ENCODE measurements at places on chromosomes 2 and 18.

- no peak for DNase-seq
Measured at GRCh38 chr2:9736021-9736420, 105.2 kb upstream of the YWHAQ start.

- DNase-seq = no peak
Measured at GRCh38 chr18:10072671-10073175, 158.9 kb downstream of the VAPA start.

GRCh38 chr18:48785091-48785614, 165.6 kb downstream of the SMAD7 start:
- DNase-seq = no peak

DNA sequence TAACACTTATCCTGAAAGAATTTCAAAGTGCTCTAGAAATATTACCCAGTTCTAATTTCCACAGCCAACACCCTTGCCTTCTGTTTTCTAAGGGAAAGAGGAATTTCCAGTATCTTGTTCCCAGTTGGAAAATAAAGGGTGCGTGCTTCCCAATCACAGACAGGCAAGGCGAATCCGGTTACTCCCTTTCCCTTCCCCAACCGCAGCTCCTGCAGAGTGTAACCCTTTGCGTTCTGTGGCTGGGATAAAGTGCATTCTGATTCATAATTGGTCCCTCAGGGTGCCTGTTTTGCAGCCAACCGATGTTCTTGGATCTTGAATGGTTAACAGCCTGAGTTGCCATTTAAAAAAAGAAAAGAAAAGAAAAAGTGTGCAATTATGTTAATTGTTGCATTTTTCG, 40.6 kb upstream of the PGAP1 start:
- no peak for DNase-seq

GRCh38 chr2:169653636-169654035, 40.6 kb downstream of the CFAP210 start:
- DNase-seq = no peak

DNA sequence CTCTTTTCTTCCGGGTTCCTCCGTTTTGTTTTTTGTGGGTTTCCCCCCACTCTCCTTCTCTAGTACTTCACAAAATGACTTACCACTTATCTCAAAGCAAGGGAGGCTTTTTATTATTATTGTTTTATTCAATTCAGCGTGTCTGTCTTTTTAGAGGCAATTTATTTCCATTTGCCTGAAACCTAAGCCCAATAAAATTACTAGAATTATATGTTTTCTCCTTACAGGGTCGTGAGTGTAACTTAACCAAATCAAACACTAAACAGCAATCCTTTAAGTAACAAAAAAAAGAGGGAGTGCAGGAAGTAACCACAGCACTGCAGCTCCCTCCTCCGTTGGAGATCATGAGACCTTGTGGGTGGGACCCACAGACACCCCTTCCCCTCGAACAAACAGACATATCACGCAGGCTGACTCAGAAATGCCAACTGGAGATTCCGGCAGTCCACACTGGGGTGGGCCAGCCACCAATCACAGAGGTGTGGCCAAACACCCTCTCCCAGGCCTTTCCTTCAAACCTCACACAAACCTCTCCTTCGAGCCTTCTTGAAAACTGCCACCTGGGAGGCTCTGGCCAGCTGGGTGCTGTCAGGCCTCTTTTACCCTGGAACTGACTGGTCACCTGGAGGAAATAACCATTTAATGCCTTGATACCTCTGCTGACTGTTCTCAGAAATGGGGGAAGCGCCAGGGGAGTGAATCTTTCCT, 207.1 kb upstream of the SMAD2 start:
- DNase-seq = no peak

DNA sequence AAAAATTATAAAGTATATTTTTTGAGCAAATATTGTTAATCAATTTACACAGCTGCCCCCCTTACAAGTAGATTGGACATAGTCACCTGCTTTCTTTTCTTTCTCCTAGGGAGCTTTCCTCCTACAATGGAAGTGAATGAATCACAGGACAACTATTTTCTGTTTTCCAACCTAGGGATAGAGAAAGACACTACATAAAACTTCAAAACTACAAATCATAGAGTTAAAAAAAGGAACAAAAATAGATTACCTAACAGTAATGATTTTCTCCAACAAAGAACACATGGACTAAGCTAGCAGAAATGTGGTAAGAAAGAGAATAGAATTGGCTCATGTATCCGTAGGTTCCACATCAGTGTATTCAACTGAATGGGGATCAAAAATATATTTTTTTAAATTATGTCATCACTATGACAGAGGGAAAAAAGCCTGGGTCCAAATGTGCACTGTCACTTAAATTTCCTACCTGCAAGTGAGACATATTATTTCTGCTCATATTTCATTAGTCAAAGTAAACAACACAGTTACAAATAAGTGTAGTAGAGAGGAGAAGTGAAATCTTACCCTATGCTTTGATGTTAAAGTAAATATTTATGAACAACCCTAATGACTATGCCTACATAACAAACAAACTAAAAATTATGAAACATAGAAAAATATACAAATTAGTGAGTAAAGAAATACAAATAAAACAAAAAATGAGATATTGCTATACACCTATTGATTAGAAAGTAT, 756.7 kb downstream of the SOCS6 start:
- DNase-seq = no peak

DNA sequence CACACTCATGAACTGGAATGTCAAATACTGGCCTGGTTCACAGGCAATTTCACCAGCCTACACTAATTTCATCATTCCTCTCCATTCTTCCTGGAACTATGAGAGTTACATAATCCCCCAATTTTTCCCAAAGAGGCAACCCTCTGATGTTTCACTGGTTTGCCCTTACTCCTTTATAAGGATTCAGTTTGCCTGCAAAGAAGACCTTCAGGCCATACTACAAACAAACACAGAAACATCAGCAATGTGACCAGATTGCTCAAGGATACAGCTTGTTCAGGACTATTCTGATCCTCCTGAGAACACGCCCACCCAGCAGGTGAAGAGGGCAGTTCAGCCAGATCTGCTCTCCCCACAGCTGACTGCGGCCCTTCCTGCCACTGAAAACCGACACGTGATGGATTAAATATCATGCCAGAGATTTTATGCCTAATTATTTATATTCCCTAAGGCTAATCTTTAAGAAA, 215.5 kb downstream of the ETAA1 start:
- no peak for DNase-seq

DNA sequence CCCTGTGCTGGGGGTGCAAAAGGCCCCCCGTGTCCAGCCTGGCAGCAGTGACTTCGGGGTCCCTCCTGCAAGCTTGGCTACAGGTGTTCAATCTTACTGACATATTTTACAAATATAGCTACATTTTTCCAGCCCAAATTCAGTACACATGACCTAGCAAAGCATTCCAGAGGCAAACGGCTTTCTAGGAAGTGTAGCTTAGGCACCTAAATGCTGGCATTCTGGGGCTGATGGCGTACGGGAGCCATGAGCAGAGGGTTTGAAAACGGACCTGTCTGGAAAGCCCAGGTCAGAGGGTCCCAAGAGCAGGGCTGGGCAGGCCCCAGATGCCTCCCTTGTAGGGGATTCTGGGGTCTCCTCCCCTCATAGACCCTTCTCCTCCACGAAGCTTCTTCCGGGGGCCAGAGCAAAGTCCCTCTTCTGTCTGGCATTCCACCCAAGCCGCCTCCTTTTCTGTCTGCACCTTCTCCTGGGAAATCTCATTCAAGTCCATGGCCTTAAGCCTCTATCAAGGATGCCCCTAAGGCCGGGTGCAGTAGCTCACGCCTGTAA, 63.3 kb upstream of the ASAP2 start:
- DNase-seq = no peak

- DNase-seq = no peak
Measured at GRCh38 chr2:73202156-73203054, at the start of gene NOTO. TSS of gene NOTO (plus strand) at chr2:73202574. CDS start at chr2:73202667, 93 bp downstream.

DNA sequence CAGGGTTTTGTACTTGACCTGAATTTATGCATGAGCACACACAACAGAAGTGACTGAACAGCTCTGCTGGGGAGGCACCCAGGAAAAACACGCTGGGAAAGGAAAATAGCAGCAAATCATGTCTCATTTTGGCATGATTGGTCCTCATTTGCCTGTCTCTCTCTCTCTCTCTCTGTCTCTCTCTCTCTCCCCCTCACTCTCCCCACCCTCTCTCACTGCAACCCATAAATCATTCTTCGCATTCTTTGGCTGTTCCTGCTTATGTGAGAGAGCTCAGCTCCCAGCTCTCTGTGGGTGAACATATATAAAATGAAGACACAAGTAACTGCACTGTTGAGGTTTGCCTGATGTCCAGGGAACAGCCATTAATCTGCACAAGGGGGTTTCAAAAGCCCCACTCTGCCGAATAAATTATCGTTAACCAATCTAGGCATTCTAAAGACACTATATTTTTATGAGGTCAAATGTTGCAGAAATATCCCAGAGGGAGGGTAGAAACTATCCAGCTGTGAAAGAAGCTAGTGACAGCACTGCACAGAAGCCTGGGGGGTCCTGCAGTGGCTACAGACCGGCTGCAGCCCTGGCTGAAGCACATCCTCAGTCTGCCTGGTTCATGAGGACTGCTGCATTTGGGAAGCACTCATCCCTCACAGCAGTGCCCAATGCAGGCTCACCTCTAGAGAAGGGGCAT, 260.3 kb downstream of the AFF3 start:
- no peak for DNase-seq

DNA sequence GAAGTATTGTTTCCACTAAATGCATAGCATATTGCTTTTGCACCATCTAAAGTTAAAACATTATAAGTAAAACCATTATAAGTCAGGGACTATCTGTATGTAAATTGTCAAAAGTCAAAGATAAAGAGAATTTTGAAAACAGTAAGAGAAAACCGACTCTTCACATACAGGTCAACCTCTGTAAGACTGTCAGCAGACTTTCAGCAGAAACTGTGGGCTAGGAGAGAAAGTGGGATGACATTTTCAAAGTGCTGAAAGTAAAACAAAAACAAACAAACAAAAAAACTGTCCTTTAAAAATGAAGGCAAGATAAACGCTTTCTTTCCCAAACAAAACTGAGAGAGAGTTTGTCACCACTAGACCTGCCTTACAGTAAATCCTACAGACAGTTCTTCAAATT, 122.9 kb upstream of the ID2 start:
- no peak for DNase-seq

GRCh38 chr18:55376387-55376786, 211.6 kb downstream of the TCF4 start:
- DNase-seq = no peak

DNA sequence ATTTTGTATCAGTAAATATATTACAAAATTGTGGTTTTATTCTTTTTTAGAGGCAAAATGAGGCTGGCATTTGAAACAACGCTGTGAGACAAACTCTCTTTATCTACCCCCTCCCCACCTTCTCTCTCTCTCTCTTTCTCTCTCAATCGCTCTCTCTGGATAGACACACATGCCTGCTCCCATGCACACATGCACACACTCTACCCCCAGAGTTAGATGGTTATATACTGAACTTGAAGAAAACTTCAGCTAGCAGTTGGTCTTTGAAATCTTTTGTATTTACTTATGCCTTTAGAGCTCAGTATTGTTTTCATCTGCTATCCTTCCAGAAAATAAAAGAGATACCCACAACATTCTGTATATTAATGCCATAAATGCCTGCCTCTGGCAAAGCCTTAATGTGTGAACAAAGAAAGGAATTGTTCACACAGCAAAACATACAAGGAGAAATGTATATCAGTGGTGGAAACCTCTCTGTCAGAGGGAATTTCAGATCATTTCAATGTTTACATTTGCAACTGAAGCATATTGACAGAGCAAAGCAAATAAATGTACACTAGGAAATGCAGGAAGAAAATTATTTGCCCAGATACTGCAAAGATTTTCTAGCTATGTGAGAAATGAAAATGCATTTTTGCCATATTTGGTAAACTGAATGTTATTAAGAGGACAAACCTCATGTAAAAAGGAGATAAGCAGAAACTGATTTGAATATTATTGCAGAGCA, 217.0 kb upstream of the UBE2E3 start:
- no peak for DNase-seq

GRCh38 chr2:85999061-85999831, 106.4 kb downstream of the POLR1A start:
- no peak for DNase-seq

DNA sequence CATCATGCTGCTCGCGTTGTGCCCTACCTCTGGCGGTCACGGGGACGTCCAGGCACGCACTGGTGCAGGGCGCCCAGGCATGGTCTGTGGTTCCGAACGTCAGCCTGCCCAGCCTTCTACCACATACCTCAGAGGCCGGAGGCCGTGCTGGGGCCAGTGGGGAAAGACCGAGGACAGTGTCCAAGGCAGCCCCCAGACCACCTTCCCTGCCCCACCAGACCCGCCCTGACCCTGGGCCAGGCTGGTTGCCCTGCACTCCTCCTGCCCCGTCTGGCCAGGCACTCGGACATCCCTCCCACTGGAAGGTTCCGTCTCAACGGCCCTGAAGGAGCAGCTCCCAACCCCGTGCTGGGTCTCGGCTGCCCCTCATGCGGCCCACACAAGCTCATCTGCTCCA, 32.8 kb downstream of the SLC66A2 start:
- DNase-seq = no peak

DNA sequence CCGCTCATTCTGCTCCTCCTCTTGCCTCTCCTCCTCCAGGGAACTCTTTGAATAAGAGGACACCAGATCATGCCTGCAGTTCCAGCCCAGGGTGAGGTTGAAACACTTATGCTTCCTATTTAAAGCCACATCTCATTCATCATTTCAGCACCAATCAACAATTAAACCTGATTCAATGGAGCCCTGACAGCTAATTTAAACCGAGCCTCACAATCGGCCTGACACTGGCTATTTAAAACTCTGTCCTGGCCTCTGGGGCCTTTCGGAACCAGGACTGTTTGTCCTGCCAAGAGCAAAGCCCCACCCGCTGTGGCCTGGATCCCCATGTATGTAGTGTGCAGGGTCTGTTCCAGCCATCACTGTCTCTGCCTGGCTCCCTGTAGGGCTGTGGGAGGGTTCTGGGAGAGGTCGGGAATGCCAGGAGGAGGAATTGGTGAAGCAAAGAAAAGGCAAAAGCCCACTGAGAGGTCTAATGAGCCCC, 97.4 kb downstream of the MCFD2 start:
- DNase-seq = no peak

DNA sequence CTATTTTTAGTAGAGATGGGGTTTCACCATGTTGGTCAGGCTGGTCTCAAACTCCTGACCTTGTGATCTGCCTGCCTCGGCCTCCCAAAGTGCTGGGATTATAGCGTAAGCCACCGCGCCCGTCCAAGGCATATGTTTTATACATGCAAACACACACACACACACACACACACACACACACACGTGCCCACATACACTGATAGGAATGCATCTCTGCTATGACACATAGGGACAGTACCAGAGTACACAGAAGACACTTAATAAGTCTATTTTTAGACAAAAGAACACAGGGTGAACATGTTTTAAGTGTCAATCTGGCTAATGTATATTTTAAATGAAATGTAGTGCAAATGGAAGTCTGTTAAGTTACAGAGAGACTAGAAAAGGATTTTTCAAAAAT, 10.7 kb upstream of the RNF103 start:
- no peak for DNase-seq

DNA sequence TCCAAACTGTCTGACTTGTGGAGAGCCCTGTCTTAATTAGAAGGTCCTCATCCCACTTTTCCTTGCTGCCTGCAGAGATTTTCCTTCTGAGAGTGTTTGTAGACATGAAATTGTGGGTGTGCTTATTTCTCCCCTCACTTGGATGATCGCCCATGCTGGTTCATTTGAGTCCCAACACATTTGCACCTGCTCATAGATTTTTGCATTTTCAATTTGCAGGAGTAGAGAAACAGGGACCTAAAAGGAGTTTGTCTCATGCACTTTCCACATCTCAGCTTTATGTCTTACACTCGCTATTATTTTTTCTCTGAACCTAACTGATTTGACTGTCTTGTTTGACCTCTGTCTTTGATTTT, 33.2 kb upstream of the FHL2 start:
- no peak for DNase-seq

- DNase-seq = no peak
Measured at GRCh38 chr2:211479536-211480150, 923.2 kb downstream of the CPS1 start.
